Motor neuron (in vitro differentiated cells): ENCODE measurements at places on chromosomes 3 and 15. TPM values are rescaled to one million over a fixed set of nuclear protein-coding genes. Genes with fewer than 3 reads are reported as not detected.

PRR20G gene
- 0.84 TPM in 1 of 2 replicates, not detected in the other for total RNA-seq

ASB14 gene
- total RNA-seq: 0.42 and 0.68 TPM in 2 replicates

ABHD14A gene
- total RNA-seq: 26.1 and 28.0 TPM in 2 replicates

LRRC34 gene
- total RNA-seq: 4.2 and 7.1 TPM in 2 replicates

OXNAD1 gene
- total RNA-seq: 12.5 and 15.7 TPM in 2 replicates

CD200R1 gene
- total RNA-seq: 0.06 and 0.11 TPM in 2 replicates

TM4SF18 gene
- 0.28 TPM in 1 of 2 replicates, not detected in the other for total RNA-seq

TMEM207 gene
- not detected in 2 replicates for total RNA-seq

EAF1 gene
- total RNA-seq: 31.6 and 34.4 TPM in 2 replicates

ROBO2 gene
- total RNA-seq: 45.8 and 47.7 TPM in 2 replicates

RHOV gene
- 1.0 and 1.7 TPM in 2 replicates for total RNA-seq

PRICKLE2 gene
- total RNA-seq: 11.2 and 12.3 TPM in 2 replicates

GP9 gene
- not detected in 2 replicates for total RNA-seq

ST3GAL6 gene
- 3.8 and 4.2 TPM in 2 replicates for total RNA-seq

NMB gene
- 13.2 and 18.5 TPM in 2 replicates for total RNA-seq

XCR1 gene
- 0.05 and 0.16 TPM in 2 replicates for total RNA-seq

FBXO40 gene
- 0.23 and 0.24 TPM in 2 replicates for total RNA-seq

TMIE gene
- 0.68 and 2.5 TPM in 2 replicates for total RNA-seq

CTXN2 gene
- 1.1 and 1.2 TPM in 2 replicates for total RNA-seq

CFAP161 gene
- total RNA-seq: 0.31 TPM in 1 of 2 replicates, not detected in the other

SPINT1 gene
- total RNA-seq: 0.38 and 1.7 TPM in 2 replicates

NMNAT3 gene
- 2.7 and 9.6 TPM in 2 replicates for total RNA-seq
